CD4-positive, alpha-beta T cell treated with Interleukin-15 for 4 hours (primary cell): ENCODE measurements at places on chromosomes 7 and 10.

- no peak for DNase-seq
Measured at GRCh38 chr7:6139189-6139996, 108.2 kb downstream of the ANKRD61 start.

- DNase-seq = no peak
Measured at GRCh38 chr7:152056621-152057274, 31.3 kb downstream of the GALNT11 start.

- DNase-seq = no peak
Measured at GRCh38 chr10:91602868-91603568, 29.9 kb downstream of the PPP1R3C start.

GRCh38 chr7:121180436-121181063, 148.2 kb upstream of the WNT16 start:
- no peak for DNase-seq

DNA sequence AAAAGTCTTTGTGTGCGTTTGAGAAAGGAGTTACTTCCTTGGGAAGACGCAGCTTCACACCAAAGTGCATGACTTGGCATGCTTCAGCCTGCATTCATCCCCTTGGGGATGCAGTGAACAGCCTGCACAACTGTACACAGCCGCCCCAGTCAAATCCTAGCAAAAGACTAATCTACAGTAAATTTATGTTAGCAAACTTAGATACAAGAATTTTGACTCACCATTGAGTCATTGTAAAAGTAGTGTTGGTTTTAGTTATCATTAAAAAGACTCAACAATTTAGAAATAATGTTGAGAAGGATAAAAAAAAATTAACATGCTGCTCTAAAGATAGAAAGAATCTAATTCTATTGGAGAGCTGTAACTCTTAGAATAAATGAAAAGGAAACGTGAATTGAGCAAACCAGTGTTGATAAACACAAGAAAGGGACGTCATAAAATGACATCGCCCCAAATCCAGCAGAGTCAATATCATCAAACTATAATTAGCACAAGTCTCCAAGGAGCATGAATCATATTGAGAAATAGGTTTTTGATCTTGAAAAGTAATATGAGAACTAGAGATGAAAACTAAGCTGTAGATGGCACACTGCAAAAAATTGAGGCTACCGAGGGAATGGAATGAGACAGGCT, 11.9 kb upstream of the OPTN start:
- no peak for DNase-seq

- no peak for DNase-seq
Measured at GRCh38 chr10:68595513-68595912, 35.4 kb downstream of the TET1 start.

DNA sequence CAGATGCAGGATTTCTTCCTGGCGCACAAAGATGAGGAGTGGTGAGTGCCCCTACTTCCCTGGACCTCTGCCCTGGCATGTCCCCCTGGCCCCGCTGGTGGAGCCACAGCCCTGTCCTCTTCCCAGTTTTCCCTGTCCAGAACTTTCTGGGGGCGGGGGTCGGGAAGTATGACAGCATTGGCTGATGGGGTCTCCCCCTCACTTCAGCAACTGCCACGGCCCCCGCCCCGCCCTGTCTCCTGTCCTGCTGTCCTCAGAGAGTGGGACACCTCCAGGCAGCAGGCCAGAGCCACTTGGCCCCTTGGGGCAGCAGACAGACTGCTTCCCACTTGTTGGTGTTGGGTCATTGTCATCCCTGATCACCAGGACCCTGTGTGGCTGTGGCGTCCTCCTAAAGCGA, 7.3 kb downstream of the SRRT start:
- DNase-seq = no peak

GRCh38 chr7:128146052-128146451, 95.0 kb upstream of the LEP start:
- DNase-seq = no peak

- no peak for DNase-seq
Measured at GRCh38 chr7:13984061-13984460, 5.4 kb downstream of the ETV1 start.

DNA sequence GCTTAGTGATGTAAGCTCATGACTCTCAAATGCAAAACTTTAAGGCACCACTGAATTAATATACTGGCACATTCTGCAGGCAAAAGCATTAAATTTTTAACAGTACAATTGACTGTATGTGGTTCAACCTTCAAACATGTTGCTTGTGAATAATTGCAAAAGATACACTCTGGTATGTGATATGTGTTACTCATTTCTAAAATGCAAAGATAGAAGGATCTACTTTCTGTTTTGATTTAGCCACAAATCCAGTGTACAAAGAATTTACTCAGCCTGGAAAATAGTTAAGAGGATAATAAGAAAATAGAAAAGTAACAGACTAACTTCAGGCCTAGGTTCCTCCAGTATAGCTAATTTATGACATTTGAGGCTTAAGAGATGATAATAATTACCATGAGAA, 66.6 kb upstream of the NOBOX start:
- DNase-seq = no peak

GRCh38 chr10:29895456-29895855, 163.9 kb downstream of the JCAD start:
- DNase-seq = no peak

- no peak for DNase-seq
Measured at GRCh38 chr10:127017541-127018297, 112.5 kb downstream of the DOCK1 start.

- DNase-seq = no peak
Measured at GRCh38 chr7:77553123-77553522, 16.0 kb downstream of the PTPN12 start.

GRCh38 chr7:31202801-31203200, 137.7 kb downstream of the NEUROD6 start:
- no peak for DNase-seq

DNA sequence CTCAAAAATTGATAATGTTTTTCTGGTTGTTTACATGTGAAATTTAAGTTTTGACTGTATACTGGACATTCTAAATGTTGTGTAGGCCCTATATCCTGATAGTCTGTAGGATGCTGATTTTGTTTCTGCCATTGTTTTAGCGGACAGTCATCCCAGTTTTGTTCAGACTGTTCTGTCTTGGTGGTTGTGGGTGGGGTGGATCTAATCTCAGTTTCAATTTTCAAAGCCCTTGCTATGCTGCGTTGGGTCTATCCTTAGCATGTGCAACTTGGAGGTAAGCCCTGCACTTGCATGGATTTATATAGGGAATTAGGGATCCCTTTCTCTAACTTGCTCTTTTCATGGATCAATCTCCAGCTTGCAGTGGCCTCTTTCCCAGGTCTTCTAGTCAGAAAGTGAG, 19.1 kb downstream of the DBF4 start:
- DNase-seq = no peak

GRCh38 chr10:79355420-79356017, 8.2 kb downstream of the PPIF start:
- DNase-seq = no peak

DNA sequence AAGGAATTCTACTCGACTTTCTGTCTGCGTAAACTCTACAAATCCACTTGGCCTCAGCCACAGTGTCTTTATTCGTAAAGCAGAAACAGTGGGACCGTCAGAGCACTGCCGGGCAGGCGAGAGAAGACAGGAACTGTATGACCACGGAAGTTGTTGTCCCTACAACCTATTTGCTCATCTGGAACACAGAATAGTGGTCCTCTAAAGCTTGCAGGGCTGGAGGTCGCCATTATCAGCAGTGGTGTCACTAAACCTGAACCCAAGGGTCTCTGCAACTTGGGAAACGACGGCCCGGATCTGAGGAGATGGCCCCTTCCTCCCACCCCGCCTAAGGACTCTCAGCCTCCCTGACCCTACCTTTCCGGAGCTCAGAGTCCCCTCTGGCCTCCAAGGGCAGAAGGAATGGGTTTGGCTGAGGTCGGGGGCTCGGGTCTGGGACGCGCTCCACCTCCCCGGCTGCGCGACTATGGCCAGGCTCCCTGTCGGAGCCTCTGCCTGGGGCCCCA, 442 bp downstream of the STYXL1 start:
- DNase-seq = no peak

DNA sequence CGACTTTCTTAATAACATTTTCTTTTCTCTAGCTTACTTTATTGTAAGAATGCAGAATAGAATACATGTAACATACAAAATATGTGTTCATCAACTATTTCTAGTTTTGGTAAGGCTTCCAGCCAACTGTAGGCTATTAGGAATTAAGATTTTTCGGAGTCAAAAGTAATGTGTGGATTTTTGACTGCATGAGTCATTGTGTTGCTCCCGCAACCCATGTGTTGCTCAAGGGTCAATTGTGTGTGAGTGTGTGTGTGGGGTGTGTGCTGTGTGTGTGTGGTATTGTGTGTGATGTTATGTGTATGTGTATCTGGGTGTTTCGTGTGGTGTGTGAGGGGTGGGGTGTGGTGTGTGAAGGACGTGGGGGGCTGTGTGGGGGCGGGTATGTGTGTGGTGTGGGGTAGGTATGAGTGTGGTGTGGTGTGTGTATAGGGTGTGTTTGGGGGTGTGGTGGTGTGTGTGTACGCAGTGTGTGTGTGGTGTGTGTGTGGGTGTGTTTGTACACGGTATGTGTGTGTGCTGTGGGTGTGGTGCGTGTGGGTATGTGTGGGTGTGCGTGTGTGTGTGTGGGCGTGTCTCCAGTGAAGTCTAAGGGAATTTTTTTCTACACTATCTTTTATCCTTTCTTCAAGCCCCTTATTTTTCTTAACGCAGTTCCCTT, 60.5 kb downstream of the RSU1 start:
- no peak for DNase-seq

- DNase-seq = no peak
Measured at GRCh38 chr7:150629347-150629746, 2.8 kb downstream of the GIMAP6 start.

DNA sequence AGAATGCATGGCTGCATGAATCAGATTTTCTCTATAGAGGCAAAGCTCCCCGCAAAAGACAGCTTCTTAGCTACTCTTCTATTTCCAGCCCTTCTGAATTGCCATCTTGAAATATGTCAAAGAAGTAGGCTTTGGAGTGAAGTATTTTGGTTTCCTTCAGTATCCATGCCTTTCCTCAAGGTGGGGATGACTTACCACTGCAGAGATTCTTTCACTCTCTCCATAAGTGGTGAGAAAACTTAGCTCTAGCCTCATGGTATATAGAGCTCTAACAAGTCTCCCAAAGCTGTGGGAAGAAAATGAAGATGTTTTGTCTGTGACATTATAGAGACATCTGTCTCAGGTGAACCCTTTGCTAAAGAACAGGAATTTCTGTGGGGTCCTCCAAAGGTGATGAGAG, 89.6 kb upstream of the ITGB1 start:
- no peak for DNase-seq

DNA sequence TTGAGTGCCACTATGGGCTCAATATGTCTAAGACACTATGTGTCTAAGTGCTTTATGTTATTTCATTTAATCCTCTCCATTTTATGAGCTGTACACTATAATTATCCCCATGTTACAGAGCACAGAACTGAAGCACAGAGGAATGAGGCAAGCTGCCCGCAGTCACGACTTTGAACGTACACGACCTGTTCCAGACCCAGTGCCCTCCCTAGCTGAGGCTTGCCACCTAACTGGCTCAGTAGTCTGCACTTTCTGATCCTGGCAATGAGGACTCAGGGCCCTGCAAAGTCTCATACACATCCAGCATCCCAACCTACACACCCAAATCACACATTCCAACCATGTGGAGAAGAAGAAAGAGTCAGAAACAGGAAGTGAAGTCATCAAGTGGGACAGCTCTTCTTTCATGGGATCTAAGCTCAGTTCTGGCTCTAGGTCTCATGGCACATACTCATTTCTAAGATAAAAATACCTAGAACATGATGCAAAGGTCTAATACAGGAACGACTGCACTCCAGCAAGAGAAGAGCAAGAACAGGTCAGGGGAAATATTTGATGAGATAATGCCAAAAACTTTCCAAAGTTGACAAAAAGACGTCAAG, 42.4 kb upstream of the DDC start:
- DNase-seq = no peak

- DNase-seq = no peak
Measured at GRCh38 chr10:53135213-53135896, 362.8 kb upstream of the MBL2 start.

- DNase-seq = no peak
Measured at GRCh38 chr7:92614660-92615174, 24.5 kb upstream of the FAM133B start.

DNA sequence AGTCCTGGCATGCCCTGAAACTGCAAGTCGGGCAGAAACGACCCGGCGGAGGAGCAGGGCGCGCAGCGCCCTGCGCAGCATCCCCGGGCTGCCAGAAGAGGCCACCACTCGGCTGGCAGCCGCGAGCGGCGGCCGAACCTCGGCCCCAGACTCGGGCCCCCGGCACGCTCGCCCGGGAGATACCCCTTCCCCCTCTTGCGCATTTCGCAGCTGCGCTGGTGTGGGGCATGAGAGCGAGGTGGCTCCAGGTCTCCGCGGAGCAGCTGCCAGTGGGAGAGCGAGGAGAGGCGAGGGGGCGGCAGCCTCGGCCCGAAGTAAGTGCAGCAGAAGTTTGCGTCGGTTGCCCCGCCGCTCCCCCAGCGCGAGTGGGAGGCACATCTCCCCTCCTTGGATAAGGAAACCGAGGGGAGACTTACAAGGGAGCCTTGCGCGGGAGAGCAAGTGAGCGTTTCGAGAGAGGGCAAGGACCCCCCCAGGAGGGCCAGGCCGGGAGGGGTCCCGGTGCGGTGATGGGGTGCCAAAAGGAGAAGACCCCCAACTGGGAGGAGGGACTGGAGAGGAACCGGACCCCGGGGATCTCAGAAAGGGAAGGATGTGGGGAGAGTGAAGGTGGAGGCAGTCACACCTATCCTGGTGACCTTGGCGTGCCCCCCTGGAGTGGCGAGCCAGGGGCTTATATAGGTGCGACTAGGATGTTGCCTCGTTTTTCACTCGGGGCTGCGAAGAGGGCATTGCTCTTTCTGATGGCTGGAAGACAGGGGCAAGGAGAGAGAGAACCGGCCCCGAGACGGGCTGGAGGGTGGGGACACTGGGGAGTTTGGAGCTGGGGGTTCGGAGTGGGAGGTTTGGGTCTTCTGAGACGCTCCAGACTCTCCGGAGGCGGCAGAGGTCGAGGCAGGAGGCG, 256.3 kb downstream of the OTUD1 start:
- DNase-seq = no peak

DNA sequence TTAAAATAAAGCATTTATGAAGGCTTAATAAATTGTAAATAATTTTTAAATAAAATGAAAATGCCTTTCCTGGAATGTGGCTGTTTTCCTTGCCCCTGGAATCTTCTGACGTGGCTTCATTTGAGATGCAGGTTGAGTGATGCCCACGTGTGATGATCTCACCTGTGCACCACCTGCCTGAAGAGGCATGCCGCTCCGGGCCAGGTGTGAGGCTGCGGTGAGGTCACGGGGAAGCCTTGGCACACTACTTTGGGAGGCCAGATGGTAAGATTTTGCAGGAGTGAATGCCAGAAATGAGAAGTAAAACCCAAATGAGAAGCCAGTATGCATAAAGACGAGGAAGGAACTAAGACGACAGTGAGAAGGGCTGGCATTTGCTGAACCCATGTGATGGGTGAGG, 36.2 kb downstream of the GOT1 start:
- DNase-seq = no peak
